ENCODE measurements at places on chromosomes 13 and 19.

DNA sequence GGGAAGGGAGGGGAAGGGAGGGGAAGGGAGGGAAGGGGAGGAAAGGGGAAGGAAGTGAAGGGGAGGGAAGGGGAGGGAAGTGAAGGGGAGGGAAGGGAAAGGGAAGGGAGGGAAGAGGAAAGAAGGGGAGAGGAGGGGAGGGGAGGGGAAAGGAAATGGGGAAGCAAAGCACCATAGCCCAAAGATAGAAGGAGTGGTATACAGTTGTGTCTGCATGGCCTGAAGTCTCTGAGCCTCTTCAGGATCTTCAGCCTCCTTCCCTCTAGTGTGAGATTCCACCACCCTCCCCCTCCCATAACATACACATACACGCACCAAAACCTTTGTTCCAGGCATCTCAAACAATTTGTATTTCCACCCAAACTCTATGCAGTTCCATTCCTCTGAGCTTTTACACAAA is 96.2 kb upstream of the SERP2 start:
- DNase-seq = no peak

- DNase-seq = no peak
These were observed 1.7 kb downstream of the ZMYM5 start for GRCh38 chr13:19861762-19862161.

- DNase-seq = no peak
These were observed 9.5 kb upstream of the LILRB4 start for GRCh38 chr19:54653181-54653809.

DNA sequence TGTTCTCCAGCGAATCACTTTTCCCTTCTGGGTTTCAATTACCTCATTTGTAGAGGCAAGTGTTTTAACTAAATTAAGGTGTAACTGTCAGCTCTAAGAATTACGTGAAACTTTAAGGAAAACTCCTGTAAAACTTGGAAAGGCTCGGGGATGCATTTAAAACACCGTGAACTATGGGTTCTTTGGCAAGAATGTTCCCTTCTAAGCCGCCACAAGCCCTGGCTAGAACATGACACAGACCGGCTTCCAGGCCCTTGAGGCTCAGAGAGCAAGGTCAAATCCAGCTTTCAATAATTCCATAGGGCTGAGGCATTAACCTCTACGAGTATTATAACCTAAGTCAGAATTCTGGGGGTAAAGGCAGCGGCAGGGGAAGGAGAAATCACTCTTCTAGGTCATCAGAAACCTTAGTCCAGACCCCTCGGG is 685 bp downstream of the VWA8 start:
- DNase-seq = peak; percentile 48

DNA sequence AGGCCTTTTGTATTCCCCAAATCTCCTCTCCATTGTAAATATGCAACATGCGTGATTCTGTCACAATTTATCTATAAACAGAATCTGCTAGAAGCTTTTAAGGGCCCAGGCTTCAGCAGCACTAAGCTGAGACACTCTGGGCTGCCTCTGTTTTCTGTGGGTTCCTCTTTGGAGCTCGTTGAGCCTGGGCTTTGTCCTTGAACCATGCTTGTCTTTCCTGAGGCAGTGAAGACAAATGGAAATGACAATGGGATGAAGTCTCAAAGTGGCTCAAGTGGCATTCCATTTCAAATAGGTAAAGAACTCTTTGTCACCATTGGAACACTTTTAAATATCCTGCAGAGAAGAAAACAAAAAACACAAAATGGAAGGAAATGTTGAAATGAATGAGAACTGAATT is 40.3 kb downstream of the RASL11A start:
- no peak for DNase-seq

GRCh38 chr19:15285896-15286591 is 46.3 kb downstream of the BRD4 start:
- no peak for DNase-seq

GRCh38 chr13:94400874-94401273 is 78.6 kb downstream of the DCT start:
- DNase-seq = no peak

DNA sequence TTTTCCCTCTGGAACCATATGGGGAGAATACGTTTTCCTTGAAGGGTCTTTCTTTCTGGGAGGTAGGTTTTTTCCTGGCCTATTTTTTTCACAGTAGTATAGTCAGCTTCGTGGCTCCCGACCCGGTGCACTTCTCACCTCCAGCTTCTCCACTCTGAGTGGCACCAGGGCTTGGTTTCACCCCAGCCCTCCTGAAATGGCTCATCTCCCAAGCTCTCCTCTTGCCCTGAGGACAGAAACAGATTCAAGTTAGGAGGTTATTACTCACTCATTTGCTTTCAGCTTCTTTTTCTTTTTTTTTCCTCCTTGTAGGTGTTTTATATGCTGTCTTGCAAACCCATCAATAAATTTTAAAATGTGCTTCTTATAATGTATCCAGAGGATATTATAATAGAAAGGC is 199.3 kb downstream of the RFC3 start:
- DNase-seq = no peak

- DNase-seq = no peak
These were observed 98.4 kb upstream of the KLHL1 start for GRCh38 chr13:70206671-70207070.

DNA sequence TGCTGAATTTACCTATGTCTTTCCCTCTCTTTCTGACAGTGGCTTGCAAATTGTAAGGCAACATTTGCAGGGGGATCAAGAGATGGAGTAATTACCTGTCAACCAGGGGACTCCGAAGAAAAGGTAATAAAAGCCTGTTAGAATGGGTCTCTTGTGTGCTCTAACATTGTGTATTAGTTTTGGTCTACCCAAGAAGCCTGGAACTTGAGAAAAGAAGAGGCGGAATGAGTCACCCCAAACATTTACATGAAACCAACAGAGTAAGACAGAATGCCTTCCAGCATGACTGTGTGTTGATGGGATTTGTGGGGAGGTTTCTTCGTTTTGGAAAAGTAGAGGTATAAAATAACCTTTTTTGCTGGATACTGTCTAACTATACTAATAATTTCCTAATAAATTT is 36.7 kb downstream of the ZAR1L start:
- no peak for DNase-seq

DNA sequence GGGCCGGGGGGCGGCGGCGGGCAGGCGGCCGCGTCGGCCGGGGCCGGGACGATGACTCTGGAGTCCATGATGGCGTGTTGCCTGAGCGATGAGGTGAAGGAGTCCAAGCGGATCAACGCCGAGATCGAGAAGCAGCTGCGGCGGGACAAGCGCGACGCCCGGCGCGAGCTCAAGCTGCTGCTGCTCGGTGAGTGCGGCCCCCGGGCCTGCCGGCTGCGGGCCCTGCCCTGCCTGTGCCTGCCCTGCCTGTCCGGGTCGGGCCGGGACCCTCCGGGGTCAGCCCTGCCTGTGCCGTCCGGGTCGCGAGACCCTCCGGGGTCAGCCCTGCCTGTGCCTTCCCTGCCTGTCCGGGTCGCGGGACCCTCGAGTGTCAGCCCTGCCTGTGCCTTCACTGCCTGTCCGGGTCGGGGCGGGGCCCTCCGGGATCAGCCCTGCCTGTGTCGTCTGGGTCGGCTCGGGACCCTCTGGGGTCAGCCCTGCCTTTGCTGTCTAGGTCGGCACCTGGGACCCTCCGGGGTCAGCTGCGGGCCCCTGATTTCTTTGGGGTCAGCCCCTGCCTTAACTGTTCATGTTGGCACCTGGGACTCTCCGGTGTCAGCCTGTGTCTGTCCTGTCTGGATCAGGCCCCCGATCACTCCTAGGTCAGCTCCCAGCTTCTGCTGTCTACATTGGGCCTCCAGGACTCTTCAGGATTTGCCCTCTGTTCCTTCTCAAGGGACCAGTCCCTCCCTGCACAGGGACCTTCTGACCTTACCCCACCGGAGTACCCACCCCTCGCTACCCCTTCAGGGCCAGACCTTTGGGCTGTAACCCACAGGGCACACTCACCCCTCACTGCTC is 659 bp downstream of the GNA11 start:
- peak; percentile 66 for DNase-seq

All from ecto neural progenitor cell (in vitro differentiated cells).